Right lobe of liver (tissue), 6 donors: ENCODE measurements at places on chromosomes 13 and 19. TPM values are rescaled to one million over a fixed set of nuclear protein-coding genes. Genes with fewer than 3 reads are reported as not detected.

The THSD1 gene
- total RNA-seq: 2.3 TPM

The CCDC61 gene
- 9.7 TPM for total RNA-seq

The OLFM2 gene
- 3.8 TPM for total RNA-seq

The NLRP7 gene
- total RNA-seq: not detected

The PALM3 gene
- total RNA-seq: 20.2 TPM

The NLRP11 gene
- 0.22 TPM for total RNA-seq

The KLK15 gene
- total RNA-seq: not detected

The KLK2 gene
- not detected for total RNA-seq

The GZMM gene
- not detected for total RNA-seq

The ZNF99 gene
- total RNA-seq: not detected

The CD177 gene
- not detected for total RNA-seq

The CEACAM7 gene
- total RNA-seq: not detected

The VSTM2B gene
- not detected for total RNA-seq

The LILRA2 gene
- total RNA-seq: 1.8 TPM

The KIR3DL2 gene
- total RNA-seq: not detected

- peak; percentile 33 for DNase-seq
Observed at GRCh38 chr13:24540236-24541126, 27.9 kb upstream of the PARP4 start.

- DNase-seq: no peak
Observed at GRCh38 chr13:94382960-94383359, 96.5 kb downstream of the DCT start.

DNA sequence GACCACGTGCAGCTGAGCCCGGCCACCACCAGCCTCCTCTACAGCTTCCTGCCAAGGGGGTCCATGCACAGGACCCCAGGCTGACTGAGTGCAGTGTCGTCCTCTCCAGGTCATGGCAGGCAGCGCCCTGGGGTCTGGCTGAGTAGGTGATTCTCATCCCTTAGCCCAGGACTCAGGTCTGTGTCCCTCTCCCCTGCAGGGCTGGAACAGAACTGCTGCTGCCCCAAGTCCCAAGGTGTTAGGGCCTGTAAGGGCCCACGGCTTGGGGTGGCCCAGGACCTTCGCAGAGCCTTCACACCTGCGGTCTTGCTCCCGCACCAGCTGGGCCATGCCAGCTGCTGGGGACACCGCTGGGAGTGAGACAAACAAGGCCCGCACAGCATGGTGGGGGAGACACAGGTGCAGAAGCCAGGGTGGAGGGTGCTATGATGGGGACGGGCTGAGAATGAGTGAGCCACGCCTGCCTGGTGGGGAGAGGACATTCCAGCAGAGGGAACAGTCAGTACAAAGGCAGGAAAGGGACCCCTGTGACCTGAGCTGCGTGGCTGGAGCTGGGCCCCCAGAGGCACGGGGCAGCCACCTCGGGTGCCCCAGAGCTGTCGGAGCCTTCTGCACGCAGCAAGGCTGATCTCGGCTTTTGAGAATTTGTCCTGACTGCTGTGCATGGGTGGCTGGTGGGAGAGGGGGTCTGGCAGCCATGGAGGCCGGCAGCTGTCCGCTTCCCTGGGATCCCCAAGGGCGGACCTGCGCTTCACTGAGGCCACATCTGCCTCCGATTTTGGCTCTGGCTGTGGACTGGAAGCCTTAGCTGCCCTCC lies 11.9 kb downstream of the PLEKHF1 start:
- no peak for DNase-seq

DNA sequence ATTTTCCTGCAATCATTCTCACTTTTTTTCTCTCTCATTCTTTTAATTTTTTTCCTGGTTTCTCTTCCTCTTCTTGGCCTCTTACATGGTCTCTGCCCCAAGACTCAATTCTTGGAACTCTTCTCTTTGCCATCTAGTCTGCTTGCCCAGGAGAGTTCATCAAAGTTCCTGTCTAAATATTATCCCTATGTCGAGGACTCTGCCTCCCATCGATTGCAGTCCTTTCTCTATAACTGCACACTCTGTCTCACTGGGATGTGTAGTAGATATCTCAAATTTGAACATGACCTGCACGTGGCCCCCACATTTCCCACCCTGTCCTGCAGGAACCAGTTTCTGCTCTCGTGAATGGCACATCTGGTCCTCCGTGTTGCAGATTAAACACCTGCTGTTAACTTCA lies 204.7 kb upstream of the TMTC4 start:
- DNase-seq: no peak

DNA sequence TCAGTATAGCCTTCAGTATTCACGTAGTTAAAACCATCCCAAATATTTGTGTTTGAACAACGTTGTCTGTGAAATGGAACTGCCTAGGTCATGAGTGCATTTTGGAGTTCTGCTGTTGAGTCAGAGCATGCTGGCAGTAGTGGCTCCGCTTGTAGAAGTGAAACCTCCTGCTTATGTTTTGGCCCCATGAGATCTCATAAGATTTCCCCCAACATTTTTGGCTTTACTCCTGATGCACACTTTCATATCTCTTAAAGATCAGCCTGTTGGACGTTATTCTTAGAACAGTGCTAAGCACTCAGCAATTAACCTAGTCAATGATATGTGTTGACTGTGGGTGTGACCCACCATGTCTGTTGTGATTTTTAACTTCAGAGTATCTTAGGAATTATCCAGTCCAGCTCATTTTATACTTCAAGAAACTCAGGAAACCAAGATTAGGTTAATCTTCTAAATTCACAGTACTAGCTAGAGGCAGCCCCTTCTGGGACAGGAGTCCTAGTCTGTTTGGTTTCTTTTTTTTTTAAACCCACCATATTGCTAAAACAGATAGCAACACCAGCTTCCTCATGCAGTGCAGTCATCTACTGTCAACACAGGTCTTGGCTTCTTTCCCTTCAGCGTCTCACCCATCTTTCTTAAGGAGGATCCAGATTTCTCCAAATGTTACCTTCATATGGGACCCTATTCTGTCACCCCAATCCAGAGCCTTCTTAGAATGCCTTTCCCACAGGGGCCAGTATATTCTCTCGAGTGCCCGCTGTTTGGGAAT lies 26.2 kb downstream of the RAP2A start:
- no peak for DNase-seq

GRCh38 chr13:83765796-83766195 lies 116.5 kb downstream of the SLITRK1 start:
- no peak for DNase-seq

GRCh38 chr19:30107251-30107650 lies 165.2 kb downstream of the URI1 start:
- no peak for DNase-seq

GRCh38 chr13:29791508-29791907 lies 58.9 kb downstream of the UBL3 start:
- no peak for DNase-seq

GRCh38 chr19:9991425-9992191 lies 18.7 kb downstream of the COL5A3 start:
- DNase-seq: no peak

- DNase-seq: no peak
Observed at GRCh38 chr13:27621116-27621365, 651 bp upstream of the POLR1D start.

DNA sequence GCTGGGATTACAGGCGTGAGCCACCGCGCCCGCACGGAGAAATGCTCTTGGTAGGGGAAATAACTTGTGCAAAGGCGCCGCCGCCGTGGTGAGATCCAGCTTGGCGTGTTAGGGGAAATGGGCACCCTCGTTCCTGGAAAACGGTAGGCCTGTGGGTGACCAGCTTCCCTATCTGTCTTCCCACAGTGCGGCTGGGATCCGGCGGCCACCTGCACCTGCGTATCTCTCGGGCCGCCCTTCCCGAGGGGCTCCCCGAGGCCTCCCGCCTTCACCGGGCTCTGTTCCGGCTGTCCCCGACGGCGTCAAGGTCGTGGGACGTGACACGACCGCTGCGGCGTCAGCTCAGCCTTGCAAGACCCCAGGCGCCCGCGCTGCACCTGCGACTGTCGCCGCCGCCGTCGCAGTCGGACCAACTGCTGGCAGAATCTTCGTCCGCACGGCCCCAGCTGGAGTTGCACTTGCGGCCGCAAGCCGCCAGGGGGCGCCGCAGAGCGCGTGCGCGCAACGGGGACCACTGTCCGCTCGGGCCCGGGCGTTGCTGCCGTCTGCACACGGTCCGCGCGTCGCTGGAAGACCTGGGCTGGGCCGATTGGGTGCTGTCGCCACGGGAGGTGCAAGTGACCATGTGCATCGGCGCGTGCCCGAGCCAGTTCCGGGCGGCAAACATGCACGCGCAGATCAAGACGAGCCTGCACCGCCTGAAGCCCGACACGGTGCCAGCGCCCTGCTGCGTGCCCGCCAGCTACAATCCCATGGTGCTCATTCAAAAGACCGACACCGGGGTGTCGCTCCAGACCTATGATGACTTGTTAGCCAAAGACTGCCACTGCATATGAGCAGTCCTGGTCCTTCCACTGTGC lies 2.4 kb downstream of the GDF15 start:
- peak; percentile 82 for DNase-seq

DNA sequence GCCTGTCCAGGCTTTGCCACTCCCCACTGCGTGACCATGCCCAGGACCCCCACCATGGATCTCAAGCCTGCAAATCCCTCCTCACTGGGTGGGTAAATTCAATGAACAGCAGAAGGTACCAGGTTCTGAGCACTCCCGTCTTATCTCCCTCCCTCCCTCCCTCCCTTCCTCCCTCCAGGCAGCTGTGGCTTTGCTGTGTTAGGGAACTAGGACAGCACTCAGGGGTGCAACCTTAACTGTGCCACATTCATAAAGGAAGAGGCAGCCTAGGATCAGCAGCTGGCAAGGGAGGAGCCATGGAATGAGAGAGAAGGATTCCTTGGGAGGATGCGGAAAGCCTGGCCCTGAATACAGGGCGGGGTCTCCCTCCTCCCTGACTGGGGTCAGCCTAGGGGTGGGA lies 5.6 kb downstream of the CEACAM4 start:
- no peak for DNase-seq

- DNase-seq: no peak
Observed at GRCh38 chr19:34733266-34733745, 737 bp upstream of the ZNF181 start.

- DNase-seq: no peak
Observed at GRCh38 chr13:21849323-21849722, 178.4 kb downstream of the FGF9 start.

DNA sequence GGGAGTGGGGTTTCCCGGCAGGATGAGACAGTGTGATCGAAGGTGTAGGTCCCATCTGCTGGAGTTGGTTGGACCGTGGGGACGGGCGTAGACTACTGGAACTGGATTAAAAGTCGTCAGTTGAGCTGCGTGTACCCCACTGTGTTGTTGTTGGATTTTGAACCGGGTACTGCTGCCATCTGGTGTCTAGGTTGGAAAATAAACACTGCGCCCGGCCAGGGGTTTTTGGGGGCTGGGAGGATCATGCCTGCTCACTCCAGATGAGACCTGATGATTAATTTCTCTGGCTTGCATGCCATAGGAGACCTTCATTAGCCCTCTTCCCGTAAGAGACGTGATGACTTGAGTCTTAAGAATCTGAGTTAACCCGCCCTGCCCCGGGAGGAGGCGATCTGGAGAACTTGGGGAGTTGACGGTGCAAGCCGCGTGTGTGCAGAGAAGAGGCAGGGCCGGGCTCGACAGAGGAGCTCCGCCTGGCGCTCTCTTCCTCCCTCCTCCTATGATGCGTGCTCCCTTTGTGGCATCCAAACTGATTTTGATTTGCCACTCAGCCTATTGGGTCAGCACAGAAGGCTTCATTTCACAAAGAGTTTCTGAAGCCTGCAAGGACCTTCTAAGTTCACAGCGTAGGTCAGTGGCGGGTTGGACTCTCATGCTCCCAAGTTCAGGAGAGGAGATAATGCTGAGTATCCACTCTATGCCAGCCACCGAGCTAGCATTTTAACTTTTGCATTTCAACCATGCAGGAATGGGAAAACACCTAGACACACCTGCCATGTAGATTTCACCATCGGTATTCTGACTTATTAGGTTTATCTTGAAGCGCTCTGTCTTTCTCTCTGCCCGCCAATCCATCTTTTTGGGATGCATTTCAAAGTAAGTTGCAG lies 2.7 kb downstream of the UHRF1 start:
- no peak for DNase-seq

DNA sequence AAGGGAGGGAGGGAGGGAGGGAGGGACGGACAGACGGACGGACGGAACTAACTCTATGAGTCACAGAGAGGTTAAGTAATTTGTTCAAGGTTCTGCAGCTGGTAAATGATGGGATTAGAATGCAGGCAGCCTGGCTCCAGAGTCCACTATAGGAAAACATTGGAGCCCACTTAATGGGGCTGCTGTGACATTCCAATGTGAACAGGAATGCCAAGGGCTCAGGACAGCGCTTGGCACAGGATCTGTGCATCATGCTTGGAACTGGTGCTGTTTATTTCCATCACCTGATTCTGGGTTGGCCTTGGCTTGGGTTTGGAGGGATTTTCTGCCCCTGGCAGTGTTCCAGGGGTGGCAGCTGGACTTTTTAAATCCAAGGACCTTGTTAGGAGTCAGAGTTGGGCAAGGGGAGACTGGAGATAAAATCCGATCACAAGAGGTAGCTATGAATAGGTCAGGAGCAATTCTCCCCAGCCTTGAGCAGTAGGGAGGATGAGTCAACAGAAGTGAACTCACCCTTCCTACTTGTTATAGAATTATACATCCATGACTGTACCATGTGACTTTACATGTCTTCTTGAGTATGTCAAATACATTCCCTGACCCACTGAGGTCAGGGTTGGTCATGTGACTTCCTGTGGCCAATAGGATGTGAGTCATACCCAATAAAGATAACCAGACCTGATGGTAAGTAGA lies 7.8 kb upstream of the HIF3A start:
- no peak for DNase-seq

GRCh38 chr19:18340190-18340989 lies at the start of gene PGPEP1:
Gene PGPEP1 (plus strand): TSS chr19:18340598. CDS start chr19:18340682, 84 bp downstream.
- DNase-seq: peak; percentile 76

GRCh38 chr19:37987356-37988332 lies 80.6 kb downstream of the SIPA1L3 start:
- DNase-seq: no peak

- DNase-seq: no peak
Observed at GRCh38 chr13:97192166-97192565, 30.0 kb upstream of the MBNL2 start.

DNA sequence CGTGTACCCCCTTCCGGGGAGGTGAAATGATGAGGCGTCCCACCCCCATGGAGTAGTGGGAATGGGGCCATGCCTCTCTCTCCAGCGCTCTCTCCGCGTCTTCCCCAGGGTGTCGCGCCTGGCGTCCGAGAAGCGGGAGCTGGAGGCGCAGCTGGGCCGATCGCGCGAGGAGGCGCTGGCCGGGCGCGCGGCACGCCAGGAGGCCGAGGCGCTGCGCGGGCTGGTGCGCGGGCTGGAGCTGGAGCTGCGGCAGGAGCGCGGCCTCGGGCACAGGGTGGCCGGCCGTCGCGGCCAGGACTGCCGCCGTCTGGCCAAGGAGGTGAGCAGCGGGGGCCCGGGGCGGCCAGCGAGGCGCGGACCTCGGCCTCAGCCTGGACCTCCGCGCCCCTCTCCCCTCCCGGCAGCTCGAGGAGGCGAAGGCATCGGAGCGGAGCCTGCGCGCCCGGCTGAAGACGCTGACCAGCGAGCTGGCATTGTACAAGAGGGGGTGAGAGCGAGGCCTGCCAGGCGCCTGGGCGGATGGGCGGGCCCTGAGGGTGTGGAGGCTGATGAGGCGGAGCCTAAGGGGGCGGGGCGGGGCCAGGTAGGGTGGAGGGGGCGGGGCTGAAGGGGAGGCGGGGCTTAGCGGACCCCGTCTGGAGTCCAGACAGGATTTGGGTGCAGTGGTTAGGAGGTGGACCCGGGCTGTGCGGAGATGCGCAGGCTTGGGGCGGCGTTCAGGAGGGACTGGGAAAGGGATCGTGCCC lies 7.7 kb downstream of the PGLYRP1 start:
- peak; percentile 74 for DNase-seq
